ENCODE measurements at places on chromosomes 4 and X.

- DNase-seq, result no peak
Measured at GRCh38 chr4:100605144-100605543, 87.3 kb upstream of the EMCN start.

- no peak for DNase-seq
Measured at GRCh38 chr4:145061318-145061920, 36.6 kb downstream of the ANAPC10 start.

DNA sequence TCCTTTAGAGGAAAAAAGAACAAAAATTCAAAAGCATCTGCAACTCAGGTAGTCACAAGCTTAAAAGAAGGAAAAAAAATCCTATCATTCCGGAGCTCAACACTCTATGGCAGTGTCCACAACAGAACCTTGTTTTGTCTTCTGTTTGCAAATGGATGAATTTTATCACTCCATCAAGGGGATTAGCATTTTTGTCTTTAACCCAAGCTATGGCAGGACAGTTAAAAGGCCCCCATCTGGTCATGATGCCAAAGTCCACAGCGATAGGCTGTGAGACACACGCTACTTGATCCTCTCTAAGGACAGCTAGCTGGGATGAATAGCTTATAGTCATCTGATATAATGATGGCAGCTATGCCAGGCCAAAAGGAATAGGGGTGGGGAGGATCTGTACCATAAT lies 16.6 kb downstream of the AMER1 start:
- no peak for DNase-seq

- DNase-seq, result no peak
Measured at GRCh38 chrX:110646386-110646785, 149.2 kb downstream of the CHRDL1 start.

GRCh38 chrX:137988470-137988869 lies 422.5 kb downstream of the ZIC3 start:
- DNase-seq, result no peak

DNA sequence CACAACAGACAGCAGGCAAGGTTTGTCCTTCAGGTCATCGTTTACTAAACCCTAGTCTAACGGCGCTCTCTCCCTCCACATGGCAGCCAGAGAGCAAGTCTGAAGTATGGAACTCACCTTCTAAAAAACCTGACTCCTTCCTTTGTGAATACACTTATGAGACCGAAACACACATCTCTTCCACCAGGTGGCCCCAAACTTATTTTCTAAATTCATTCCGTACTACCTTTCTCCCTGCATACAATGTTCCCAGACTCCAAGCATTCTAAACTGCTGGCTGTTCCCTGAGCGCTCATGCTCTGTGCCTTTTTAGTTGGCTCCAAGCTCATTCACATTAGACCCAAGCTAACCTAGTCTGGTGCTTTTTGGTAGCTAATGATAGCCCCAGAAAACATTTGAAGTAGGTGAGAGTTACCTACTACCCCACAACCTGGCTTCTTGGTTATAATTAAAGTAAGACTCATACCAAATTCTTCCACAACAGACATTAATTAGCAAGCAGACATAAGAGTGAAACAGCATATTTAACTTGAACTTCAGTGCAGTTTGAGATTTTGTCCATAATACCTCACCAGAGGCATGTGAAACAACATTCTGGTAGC lies 67.6 kb upstream of the DCLK2 start:
- no peak for DNase-seq

DNA sequence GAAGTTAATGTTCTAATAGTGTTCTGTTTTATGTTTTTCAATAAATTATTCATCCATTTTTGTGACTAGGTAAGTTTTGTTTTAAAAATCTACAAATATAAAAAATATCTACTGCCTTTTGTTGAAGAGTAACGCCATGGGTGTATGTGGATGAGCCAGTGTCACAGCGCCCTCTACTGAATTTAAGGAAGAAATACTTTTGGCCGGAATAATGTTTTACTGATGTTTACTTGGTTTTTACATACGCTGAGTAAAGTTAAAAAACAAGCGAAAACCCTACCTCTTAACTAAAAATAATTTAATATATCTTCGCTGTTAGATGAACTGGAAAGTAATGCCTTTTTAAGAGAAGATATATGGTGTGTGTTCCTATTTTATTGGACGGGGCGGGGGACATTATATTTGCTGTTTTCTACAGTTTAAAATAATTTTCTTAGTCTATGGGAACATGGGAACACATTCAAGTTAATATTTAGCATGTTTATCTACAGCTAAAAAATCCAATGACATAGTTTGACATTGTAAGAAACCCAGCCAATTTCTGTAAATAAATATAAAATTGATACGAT lies 86.1 kb downstream of the CPE start:
- no peak for DNase-seq

- DNase-seq, result no peak
Measured at GRCh38 chr4:185738820-185739219, 73.2 kb downstream of the SORBS2 start.

DNA sequence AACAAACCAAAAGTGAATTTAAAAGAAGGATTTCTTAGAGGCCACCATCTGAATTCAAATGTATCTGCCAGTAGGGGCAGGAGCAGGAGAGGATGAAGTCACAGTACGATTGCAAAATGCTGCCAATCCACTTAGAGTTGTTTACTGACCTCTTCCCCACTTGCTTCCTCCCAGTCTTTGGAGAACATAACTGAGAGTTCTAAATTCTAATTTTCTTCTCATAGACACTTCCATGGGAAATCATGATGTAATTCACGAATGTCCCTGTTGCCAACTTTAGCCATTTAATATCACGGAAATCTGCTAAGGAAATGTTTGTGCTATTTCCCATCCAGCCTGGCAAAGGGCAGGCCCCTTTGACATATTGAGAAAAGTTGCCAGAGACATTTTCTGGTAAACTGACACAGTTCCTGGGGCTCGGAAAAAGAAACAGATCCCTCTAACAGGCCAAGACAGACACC lies 33.6 kb upstream of the NOCT start:
- no peak for DNase-seq
